ENCODE measurements at places on chromosomes 2 and 18.

DNA sequence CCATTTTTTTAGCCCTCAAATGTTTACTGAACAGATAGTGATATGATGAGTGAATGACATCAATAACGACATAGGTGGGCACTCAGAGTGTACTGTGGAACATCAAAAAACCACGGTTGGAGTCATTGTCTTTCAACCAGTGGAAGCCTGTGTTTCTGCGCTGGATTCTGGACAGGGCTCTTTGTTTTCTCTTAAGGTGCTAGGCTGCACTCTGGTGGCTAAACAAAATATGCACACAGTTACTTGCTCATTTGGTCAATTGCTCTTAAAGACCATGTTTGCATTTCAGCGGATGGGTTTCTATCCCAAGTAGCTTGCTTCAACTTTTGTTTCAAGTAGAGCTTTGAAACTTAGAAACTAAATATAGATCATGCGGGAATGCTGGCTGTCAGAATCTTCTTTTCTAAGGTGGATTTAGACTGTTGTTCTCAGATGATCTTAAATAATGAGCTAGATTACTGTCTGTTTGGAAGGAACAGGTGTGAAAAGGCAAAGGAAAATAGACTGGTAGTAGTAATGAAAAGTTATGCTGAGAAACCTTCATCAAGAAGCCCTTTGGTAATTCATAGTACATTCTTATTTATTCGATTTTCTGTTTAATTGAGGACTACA, 48.5 kb upstream of the LYPD6B start:
- DNase-seq, result peak; percentile 26

- no peak for DNase-seq
Measured at GRCh38 chr2:171163261-171163660, 2.6 kb upstream of the TLK1 start.

- DNase-seq, result no peak
Measured at GRCh38 chr2:148530350-148530749, 114.2 kb upstream of the EPC2 start.

DNA sequence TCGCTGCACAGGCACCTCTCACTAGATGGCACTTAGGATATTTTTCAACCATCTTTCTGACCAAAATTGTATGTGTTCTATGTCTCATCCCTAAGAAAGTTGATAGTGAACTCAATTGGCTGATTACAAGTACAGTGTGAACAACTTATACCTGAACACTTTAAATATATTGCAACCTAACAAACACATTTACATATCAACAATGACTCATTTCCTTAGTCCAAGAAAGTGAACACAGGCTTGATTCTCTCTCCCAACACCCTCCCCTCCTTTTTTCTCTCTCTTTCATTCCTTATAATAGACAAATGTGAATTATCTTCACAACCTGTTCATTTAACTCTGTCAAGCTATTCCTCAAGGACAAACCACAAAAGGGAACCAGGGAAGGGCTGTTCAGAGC, 192.0 kb downstream of the SLC8A1 start:
- no peak for DNase-seq

GRCh38 chr18:44725300-44726058, 44.8 kb downstream of the SETBP1 start:
- no peak for DNase-seq

DNA sequence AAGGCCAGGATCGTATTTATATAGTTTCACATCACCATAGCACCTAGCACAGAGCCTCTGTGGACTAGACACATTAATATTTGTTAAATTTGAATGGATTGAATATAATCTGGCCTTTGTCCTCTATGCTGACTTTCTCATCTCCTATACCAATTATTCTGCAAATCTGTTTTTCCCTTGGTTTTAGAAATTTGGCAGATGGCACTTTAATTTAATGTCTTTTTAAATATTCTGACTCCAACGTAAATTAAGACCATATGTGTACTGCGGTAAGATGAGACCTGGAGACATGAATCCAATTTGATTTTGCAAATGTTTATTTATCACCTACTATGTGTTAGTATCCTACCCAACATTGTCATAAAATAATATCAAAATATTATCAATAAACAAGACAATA, 1281.9 kb upstream of the PIK3C3 start:
- DNase-seq, result no peak

DNA sequence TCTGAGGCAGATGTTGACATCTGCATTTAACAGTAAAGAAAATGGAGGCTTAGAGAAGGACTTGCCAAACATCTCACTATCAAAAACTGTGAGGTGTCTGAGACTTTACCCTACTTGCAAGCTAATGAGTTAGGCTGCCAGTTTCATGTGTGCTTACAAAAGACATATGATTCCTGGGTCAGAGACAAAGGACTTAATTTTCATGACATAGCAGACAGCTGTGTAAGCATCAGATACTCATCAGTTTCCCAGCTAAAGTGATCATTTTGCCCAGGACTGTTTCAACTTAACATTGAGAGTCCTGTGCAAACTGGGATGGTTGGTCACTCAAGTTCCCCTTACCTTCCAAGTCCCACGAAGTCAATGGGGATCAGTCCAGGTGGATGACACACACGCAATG, 18.9 kb upstream of the DAPL1 start:
- DNase-seq, result no peak

GRCh38 chr18:57640236-57640635, 18.6 kb upstream of the NARS1 start:
- DNase-seq, result no peak

- DNase-seq, result no peak
Measured at GRCh38 chr2:53536583-53537361, 230.8 kb upstream of the CHAC2 start.

GRCh38 chr18:9869715-9870430, 15.9 kb upstream of the TXNDC2 start:
- DNase-seq, result no peak

GRCh38 chr2:26488463-26489212, 10.7 kb upstream of the OTOF start:
- DNase-seq, result no peak

DNA sequence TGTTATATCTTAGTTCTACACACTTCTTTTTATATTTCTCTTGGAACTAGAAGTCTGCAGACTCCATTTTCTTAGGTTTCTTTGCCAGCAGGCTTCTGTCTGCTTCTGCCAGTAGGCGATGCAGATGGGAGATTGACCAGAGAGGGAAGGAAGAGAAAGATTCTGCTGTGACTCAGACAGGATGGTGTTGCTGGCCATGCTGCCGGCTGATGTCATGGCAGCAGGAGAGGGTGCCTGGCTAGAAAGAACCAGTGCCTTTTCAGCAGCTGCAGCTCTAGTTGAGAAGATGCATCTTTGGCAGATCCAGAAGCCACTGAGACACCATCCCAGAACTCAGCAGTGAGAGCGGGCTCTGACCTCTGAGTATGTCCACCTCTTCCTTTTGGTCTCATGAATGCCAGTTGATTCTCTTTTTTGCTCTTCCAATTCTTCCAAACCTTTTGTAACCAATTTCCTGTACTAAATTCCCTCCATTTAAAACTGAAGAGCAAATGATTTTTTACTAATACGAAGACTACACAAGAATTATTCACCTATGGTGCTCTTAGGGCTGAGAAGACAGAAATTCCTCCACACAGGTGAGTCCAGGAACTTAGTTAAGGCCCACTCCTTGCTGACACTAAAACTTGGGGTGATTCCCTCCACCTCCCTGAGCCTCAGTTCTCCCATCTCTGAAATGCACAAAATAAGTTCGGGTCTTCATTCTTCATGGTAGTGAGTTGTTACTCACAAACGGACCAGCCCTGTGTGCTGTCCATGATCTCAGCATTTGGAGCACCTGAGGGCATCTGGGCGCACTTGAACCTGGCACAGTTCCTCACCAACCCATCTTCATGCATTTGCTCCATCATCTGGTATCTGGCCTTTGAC, 200.7 kb downstream of the MYCN start:
- DNase-seq, result no peak

GRCh38 chr18:26791676-26792075, 73.8 kb downstream of the AQP4 start:
- DNase-seq, result no peak

All from hypothalamus (tissue), 51 donors.